ENCODE measurements at places on chromosomes 1 and 21.
A peak's percentile ranks its signal among the peaks of the same experiment; 100 is the strongest.

DNA sequence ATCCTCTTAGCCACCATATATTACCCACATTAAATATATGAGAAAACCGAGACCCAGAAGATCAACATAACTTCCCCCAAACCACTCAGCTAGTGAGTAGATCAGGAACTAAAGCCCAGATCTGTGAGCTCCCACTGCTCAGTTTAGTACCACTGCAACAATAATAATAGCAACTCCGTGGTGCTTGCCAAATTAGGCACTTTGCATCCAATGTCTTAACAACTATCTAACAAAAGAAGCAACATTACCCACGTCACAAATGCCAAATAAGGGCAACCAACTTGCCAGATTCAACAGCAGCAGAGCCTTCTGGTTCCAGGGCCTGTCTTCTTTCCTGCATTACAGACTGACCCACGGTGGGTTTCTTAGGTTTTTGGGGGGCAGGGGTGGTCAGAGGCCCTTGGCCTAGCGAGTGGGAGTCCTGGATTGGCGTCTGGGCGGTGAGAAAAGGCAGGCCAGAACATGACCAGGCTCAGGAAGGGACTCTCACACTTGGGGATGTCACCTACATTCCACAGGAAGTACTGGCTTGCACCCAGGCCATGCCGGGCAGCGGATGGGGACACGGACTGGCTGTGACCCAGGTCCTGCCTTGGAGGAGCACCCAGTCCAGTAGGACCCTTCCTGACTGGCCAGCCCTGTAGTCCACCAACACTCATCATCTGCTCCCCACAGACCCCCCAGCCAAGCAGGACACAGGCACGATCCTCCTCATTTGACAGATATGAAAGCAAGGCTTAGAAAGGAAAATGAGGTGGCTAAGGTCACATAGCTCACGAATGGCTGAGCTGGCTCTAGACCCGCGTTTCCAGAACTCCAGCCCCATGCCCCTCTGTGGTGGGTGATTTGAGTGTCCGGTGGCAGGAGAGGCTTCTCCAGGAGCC lies 4.6 kb downstream of the HCRTR1 start:
- DNase-seq: no peak

DNA sequence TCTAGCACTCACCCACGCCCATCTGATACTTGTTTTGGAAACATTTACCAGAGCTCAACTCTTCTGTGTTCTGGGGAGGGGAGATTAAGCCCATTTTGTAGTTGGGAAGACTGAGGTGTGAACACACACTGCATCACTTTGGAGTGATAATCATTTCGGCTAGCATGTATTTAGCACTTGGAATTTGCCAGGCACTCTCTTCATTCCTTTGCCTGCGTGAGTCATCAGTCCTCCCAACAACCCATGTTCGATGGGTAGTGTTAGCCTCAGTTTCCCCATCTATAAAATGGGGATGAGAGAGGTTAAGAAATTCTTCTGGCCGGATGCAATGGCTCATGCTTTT lies 182.8 kb upstream of the TMEM51 start:
- no peak for DNase-seq

GRCh38 chr1:47465605-47466004 lies 27.8 kb downstream of the FOXD2 start:
- DNase-seq: no peak

DNA sequence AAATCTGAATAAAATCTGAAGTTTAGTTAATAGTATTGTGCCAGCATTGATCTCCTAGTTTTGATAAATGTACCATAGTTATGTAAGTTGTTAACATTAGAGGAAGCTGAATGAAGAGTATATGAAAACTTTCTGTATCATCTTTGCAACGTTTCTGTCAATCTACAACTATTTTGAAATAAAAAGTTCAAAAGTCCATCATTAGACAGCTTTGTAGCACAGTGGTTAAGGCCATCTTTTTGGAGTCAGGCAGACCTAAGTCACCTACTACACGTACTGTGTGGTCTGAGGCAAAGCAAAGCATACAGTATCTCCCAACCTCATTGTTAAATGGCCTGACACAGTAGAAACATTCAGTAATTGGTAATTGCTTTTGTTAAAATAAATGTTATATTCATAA lies 47.9 kb upstream of the ATP1A1 start:
- DNase-seq: no peak

DNA sequence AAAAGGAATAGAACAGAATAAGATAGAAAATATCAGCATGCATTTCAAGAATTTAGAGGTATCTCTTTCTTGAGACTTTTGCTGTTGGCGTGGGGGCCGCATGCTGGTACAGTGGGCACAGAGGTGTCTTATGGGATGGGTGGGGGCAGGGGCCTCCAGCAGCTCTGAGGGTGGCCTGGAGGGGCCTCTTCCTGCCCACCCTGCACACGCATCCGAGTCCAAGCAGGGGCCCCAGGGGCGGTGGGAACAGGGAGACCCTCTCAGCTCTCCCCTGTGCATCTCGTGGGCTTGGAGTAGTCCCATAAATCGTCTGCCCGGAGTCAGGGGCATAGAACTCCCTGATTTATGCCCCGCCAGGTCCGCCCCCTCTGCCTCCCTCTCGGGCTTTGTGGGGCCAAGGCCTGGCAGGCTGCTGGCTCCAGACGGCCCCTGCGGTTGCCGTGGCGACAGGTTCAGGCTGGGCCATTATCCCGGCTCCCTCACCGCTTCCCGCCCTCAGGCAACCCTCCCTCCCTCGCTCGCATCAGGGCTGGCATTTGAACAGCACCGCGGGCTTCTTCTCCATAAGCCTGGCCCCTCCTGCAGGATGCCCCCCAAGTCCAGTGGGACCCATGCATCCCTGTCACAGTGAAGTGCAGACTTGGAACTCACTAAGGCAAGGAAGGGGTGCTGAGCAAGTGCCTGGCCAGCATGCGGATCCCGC lies 133.2 kb upstream of the ZBTB40 start:
- no peak for DNase-seq

DNA sequence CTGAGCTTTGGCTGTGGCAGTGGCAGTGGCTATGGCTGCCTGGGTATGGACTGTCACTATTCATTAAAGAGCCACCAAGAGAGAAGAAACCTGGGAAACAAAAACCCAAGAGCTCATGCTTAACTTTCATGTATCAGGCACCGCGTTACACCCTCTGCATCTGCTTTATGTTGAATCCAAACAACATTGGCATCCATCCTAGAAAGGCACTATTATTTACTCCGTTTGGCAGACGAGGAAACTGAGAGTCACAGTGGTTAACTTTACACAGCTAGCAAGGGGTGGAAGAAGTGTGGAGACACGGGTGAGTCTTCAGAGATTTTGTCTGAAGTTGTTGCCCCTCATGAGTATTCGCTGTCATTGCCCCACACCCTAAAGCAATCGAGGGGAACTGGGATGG lies 63.8 kb downstream of the PLXNA2 start:
- no peak for DNase-seq

DNA sequence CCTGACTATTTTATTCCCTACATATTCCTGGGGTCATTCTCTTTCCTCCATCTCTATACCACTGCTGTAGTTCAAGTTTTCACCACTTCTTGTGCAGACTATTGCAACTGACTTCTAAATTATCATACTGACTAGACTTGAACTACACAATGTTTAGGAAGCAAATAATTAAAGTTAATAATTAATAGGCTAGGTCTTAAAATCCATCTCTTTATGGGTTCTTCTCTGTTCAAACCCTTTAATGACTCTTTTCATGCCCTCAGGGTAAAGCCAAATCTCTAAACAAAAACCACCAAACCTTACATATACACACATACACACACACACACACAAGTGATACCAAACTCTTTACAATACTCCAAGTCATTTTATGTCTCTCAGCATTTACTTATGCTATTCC lies 22.3 kb upstream of the MOB3C start:
- DNase-seq: no peak

- no peak for DNase-seq
Measured at GRCh38 chr1:24896176-24896575, 33.9 kb downstream of the RUNX3 start.

DNA sequence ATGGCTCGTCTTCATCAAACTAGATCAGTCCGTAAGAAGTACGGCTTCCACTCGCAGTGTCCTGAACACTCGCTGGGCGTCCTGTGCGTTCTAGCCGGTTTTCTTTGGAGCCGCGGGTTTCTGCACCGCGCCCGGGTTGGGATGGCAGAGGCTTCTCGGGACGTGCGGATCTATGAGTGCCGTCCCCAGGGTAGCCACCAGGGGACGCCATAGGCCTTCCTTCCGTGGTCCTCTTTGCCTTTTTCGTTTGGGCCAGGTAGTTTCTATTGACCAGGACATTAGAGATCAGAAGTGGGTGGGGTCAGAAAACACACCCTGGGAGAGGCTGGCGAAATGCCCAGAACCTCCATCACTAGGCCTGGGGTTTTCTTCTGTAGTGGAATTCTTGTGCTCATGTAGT lies 273.8 kb downstream of the FAM72C start:
- peak; percentile 72 for DNase-seq

DNA sequence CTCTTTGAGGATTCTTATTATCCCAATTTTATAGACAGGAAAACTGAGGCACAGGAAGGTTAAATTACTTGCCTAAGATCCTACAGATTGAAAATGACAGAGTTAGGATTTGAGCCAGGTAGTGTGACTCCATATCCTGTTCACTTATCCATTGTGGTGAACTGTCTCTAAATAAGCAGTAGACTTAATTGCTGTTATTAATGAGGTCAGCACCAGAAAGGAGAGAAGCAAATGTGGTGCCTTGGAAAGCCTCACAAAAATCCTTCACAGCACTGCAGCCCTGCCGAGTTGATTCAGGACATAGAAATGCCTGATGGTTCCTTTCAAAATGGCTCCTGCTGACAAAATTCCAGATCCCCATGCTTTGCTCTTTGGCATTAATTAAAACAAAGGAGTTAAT lies 193.3 kb upstream of the BEND5 start:
- DNase-seq: no peak

- DNase-seq: no peak
Measured at GRCh38 chr1:240766831-240767230, 154.9 kb upstream of the GREM2 start.
